Activated T-helper 17 cell treated with anti-CD3 and anti-CD28 coated beads, Interleukin-2, amount 50 U/mL, for 72 hours (primary cell): ENCODE measurements at places on chromosomes 12 and 14. TPM values are rescaled to one million over a fixed set of nuclear protein-coding genes. Genes with fewer than 3 reads are reported as not detected.

Gene CYP27B1
- total RNA-seq, result 14.4 TPM

Gene RNASE7
- not detected for total RNA-seq

DNA sequence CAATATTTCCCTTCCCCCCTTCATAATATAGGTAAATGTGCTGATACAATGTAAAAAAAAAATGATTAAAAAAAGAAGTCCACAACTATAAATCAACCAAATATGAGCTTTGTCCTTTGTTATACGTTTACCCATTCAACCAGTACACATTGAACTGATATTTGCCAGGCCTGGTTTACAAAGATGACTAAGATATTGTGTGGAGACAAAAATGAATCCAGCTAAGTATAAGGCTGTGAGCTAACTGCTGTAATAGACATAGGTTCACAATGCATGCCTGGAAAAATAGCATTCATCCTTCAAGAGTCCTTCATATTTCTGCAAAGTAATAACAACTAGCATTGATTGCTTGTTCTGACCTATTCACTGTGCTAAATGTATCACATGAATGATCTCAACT is 6.9 kb downstream of the C12orf56 start:
- ATAC-seq, result no peak

DNA sequence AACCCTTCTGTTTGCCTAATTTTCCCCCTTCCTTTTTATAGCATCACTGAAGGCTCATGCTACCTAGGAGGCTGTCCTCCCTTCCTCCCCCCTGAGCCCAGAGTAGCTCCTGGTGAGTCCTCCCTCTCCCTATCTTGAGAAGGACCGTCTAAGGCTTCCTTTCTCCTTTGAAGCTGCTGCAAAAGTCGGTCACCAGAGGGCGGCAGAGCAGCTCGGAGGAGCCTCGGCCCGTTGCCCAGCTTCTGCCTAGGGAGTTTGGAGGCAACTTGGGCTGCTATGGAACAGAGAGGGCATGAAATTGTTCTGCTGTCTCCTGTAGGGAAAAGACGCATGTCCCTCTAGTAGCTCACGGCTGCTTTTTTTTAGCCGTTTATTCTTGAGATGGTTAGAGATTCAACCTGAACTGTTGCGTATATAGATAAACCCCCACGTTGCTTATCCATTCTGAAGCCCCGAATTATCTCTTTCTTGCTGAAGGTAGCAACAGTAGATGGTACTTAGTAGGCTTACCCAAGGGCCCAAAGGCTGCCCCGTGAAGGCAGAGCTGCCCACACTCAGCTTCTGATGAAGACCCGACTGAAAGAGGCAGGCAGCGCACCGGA is 5.7 kb downstream of the WNT5B start:
- ATAC-seq, result peak; percentile 70

DNA sequence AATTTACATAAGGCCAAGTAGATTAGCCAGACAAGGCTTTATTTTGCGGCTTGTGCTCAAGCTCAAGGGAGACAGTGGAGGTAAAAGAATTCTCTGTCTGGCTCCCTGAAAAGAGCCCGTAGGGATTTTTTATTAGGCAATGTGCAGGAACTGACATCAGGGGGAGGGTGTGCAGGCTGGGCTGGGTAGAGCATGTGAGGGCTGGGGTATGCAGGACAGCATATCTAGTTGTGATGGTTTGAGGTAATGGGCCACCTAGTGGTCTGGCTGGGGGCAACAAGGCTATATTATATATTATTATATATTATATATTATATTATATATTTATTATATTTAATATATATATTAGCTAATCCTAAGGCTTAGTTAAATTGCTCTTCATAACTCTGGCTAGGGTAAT is 102.1 kb downstream of the TMEM117 start:
- ATAC-seq, result no peak

- no peak for ATAC-seq
These were observed 4.0 kb upstream of the RNASE10 start for GRCh38 chr14:20501346-20501745.

Gene STYK1
- 0.17 TPM for total RNA-seq

Gene C3AR1
- total RNA-seq, result 6.4 TPM
